ENCODE measurements at places on chromosomes 16 and 17.

- no peak for DNase-seq
Measured at GRCh38 chr17:66627985-66628384, 206.9 kb upstream of the CACNG5 start.

DNA sequence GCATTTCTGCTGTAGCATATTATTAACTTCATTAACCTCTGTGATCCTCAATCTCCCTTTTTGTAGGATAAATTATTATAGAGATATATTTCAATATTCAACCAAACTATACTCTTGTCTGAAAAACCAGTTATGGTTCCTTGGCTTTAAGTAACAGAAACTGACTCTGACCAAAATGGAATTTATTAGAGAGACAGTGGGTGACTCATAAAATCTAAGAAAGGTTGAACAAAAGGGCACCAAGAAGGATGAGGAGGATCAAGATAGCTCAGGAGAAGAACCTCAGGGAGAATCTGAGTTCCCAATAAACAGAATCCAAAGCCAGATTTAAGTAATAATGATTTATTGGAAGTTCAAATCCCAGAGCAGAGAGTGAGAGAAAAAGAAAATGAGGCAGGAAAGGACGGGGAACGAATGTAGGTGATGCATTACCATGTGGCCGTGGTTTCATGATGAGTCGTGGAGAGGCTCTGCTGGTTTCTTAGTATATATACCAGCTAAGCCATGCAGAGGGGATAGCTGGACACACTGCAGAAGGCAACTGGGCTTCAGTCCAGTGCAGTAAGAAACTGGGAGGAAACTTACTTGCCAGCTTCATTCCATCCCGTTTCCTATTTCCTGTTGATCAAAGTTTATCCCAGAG is 151.5 kb upstream of the GOT2 start:
- DNase-seq: no peak

DNA sequence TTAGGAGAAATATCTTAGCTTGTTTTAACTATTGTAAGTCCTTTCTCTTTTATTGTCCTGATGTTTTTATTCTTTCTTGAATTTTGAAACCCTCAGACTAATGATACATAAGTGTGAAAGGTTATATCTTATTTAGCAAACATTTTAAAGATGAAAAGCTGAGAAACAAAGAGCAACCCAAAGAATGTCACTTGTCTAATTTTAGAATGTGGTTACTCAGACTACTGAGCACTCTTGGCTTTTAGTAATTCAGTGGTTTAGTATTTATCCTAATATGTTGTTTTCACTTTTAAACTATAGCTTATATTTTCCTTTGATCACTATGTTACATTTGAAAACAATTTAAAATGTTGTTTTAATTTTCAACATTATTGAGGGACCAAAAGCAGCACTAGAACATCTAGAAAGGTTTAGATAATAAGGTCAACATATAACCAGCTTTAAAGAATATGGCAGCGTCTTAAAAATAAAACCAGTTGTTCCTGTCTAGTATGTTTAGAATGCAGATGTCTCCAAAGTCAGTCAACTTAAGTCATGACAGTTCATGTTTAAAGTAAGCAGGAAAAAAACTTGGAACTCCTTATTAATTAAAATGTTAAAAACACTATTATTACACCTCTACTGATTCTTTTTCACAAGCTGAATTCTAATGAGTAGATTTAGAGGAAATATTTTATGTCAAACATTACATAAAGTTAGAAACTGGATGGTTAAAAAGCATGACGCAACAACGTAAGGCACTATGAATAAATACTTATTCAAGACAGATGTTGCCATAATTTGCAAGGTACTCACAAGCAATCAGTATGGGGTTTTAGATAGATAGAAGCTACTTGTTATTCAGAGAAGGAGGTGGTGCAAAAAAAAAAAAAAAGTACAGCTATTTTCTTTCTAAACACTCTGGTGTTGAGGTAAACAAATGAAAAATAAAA is 2.4 kb downstream of the MBTD1 start:
- DNase-seq: no peak

DNA sequence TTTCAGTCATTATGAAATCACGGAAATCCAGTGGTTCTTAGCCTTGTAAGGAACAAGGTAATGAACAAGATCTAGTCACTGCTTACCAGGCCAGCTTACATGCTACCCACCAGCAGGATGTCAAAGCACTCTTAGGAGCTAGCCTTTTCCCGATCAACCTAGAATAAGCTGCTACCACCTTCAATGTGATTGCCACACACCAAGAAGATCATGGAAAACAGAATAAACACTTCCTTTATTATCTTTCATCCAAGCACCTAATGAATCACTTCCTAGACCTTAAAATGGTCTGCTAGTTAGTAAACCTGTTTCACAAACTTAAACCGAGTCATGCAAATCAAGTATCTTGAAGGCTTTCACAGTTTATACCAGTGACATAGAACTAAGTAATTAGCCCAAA is 5.0 kb downstream of the BBS2 start:
- DNase-seq: no peak

- peak; percentile 52 for DNase-seq
Measured at GRCh38 chr17:19867329-19868078, at the start of gene ULK2. TSS of gene ULK2 (minus strand) at chr17:19867936. CDS start at chr17:19867417, 519 bp downstream.

DNA sequence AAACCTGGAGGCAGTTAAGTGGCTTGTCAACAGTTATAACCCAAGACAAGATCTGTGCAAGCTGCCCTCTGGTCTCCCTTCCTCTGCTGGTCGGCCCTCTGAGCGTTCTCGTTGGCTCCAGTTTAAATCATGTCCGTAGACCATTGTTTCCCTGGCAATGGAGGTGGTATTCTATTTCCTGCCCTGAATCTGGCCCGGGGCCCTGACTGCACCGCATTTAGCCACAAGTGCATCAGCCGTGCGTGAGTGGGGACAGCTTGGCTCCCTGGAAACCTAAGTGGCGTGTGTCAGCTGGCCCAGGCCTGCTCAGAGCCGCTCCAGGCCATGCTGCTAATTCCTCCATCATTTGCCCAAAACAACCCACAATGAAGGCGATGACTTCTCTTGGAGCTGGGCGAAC is 15.0 kb upstream of the MYLK3 start:
- DNase-seq: no peak

GRCh38 chr16:53417011-53417410 is 17.3 kb upstream of the RBL2 start:
- DNase-seq: no peak

GRCh38 chr17:82871056-82871775 is 31.4 kb upstream of the ZNF750 start:
- DNase-seq: no peak

DNA sequence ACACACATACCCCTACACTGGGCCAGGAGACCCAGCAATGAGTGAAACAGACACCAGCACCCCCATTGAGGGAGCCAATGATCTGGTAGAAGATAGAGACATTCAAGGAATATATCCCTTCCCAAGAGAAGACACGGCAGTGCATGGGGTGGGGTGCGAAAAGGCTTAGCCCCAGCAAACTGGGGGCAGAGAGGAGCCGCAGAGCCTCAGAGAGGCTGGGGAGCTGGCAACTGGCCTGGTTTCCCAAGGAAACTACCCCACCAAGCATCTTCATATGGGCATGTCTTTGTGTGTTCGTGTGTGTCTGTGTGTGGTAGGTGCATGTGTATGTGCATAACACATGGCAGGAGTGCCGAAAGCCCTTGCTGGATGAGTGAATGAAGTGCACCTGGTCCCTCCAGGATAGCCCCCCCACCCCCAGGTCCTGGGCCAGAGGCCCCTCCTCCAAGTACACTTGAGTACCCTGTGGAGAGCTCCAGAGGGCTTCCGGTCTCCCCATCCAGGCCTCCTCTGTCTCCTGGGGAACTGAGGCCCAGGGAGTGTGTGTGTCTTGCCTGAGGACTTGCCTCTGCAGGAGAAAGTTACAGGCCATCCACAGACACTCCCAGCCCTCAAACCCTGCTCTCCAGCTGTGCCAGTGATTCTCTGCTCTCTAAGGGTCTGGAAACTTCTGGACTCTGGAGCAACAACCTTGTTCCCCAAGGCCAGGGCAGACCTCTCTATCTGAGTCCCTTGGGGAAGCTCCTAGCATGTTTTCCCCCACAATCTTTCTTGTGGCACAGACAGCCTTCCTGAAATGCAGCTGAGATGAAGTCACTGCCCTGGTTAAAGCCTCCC is 15.9 kb downstream of the TBX2 start:
- no peak for DNase-seq

- no peak for DNase-seq
Measured at GRCh38 chr16:73420244-73420643, 372.3 kb upstream of the ZFHX3 start.

DNA sequence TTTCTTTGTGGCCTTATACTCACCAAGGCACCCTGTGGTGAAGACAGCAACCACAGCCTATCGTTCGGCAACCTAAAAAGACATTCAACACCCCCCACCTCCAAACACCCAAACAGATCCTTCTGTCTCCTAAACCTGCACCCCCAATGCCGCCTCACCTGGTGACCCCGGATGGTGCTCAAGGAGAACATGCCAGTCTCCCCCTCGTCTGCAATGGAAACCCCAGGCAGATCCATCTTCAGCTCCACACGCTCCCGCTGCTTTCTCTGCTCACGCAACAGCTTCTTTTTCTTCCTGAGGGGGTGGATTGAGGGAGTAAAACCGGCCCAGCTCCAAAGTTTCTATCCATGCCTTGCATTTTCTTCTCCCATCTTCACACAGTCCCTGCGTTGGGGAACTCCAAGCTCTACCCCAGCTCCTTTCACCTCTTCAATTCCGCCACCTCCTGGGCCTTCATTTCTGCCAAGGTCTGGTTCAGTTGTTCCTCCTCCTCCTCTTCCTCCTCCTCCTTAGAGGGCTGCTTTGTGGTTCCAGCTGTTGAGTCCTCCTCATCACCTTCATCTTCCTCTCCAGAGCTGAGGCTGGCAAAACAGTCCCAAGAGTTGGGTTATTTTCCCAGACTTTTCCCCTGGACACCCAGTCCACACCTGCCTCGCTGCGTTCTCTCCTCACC is 3.4 kb upstream of the PSMC5 start:
- DNase-seq: no peak

- no peak for DNase-seq
Measured at GRCh38 chr16:78251115-78251514, 151.7 kb downstream of the WWOX start.

DNA sequence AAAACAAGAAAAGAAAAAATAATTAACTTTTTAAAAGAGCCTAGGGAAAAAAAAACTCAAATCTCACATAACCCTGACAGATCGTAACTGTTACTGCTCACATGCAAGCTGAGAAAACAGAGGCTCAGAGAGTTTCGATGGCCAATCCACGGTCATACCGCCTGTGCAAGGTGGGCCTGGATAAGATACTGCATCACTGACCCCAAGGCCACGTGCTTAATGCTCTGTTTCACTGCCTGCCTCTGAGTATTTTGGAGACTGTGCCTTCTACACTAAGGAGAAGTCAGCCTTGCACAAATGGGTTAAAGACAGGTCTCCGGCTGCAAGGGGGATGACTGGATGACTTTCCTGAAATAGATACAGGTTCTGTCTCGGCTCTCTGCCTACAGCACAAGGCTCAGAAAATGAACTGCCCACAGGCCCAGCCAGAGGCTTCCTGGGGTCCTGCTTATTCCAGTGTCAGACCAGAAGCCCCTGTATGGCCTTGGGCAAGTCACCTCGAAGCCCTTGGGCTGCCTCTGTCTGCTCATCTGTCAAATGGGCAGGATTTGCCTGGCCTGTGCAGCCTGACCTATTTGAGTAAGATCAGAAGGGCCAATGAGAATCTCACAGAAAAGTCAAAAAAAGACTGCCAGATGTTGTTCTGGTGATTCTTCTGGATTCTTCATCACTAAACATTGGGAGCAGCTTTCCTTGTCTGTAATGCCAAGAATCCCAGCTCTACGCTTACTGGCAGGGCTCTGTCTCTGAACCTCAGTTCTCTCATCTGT is 25.8 kb downstream of the CNGB1 start:
- no peak for DNase-seq

DNA sequence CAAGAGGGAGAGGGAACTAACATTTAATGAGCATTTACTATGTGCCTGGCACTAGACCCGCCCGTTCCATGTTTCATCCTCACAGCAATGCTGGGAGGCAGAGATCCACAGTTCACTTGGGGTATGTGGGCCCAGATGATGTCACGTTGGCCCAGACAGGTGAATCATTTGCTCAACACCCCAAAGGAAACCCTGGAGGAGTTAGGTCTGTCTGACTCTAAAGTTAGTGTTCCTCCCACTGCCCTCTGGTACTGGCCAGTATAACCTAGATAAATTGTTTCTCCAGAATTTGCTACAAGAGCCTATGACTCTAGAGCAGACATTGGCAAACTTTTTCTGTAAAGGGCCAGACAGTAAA is 164.6 kb downstream of the VPS53 start:
- no peak for DNase-seq

DNA sequence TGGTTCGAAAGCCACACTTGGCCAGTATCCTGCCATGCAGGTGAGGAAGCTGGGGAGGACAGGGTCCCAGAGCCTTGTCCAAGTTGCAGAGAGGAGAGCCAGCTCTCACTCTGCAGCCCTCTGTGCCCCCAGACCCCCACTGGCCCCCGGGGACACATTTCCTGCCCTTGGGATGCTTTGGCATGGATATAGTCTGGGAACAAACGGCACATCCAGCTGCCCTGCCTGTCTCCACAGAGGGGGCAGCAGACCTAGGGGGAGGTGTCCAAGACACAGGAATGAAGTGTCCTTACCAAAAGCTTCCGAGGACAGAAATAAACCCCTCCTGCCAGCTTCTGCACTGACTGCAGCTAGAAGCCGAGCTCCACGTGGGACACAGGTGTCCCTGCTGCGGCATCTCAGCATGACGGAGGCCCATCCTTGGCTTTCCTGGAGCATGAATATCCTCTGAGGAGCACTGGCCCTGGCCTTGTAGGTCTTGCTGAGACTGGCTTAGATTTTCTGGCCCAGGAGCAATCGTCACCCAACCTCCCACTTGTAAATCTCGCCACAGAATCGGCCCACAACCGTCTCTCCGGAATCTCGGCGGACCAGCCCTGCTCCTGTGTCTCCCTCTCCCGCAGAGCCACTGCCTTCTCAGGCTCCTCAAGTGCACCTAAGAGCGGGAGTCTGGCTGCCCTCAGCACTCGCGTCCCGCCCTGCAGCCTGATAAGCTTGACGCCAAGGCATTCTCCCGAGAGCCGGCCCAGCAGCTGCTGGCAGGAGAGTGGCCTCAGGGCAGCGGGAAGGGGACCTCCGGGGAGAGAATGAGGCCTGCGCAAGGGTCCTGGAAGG is 1.1 kb upstream of the CAPN15 start:
- no peak for DNase-seq

- no peak for DNase-seq
Measured at GRCh38 chr17:4800462-4801196, 1.5 kb downstream of the C17orf114 start.

DNA sequence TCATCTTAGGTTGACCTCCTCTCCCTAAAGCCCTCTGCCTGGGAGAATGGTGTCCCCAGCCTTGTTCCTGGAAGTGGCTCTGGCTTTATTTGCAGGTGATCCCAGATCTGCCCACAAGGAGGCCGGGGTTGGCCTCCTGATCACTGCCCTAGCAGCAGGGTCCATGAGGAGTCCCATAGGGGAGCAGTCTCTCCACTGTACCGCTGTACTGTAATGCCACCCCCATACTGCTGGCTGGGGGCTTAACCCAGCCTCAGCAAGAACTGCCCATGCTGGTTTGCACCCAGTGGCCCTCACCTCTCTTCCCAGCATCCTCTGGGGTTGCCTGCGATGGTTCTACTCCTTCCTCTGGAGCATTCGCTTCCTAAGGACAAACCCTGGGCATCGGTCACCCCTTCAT is 39.1 kb downstream of the PSME3IP1 start:
- no peak for DNase-seq

Data from stimulated activated CD4-positive, alpha-beta T cell treated with anti-CD3 and anti-CD28 coated beads, Interleukin-12 subunit alpha, Interleukin-12 subunit beta, amount 100 ng/mL, for 4 hours (primary cell).